ENCODE measurements at places on chromosomes 6 and 20.
A peak's percentile ranks its signal among the peaks of the same experiment; 100 is the strongest.

- no peak for DNase-seq
Observed at GRCh38 chr6:166156942-166157341, 10.7 kb downstream of the TBXT start.

GRCh38 chr20:62828511-62829230 is 11.8 kb downstream of the COL9A3 start:
- no peak for DNase-seq

- DNase-seq = no peak
Observed at GRCh38 chr6:22145376-22145775, 151.5 kb downstream of the PRL start.

GRCh38 chr20:15789079-15789478 is 784.2 kb downstream of the KIF16B start:
- no peak for DNase-seq

- DNase-seq = no peak
Observed at GRCh38 chr6:117818449-117818848, 88.6 kb upstream of the SLC35F1 start.

GRCh38 chr6:170187669-170188566 is 103.0 kb downstream of the DLL1 start:
- no peak for DNase-seq

DNA sequence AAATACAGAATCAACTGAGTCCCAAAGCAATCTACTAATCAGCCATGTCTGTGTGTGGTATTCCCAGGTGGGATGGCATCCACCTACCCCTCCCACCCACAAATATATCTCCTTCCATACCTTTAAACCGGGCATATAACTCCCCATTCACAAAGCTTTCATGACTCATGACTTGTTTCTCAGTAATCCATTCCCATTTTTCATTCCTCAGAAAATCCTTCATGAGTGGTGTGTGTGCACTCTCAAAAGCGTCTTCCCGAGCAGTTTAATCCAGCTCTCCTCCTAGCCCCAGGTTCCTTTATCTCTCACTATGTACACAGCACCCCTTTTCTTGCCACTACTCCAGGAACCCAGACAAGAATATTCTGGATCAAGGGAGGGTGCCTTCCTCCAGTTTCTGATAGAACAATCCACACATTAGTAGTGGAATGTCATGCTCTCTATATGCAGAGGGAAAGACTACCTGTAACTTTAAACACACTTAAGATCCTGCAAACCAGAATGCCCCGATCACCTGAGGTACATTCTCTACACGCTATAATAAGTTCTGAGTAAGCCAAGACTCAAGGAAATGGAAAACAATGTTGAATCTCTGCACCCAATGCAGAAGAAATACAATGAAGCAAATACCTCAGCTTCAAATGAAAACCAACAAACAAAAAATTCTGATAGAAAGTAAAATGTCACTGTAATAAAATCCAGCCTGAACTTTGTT is 55.7 kb upstream of the IPCEF1 start:
- no peak for DNase-seq

GRCh38 chr6:26412228-26412627 is 10.2 kb downstream of the BTN3A1 start:
- DNase-seq = no peak

GRCh38 chr6:6703699-6704098 is 115.2 kb downstream of the LY86 start:
- no peak for DNase-seq

- DNase-seq = no peak
Observed at GRCh38 chr6:410555-411395, 19.2 kb downstream of the IRF4 start.

GRCh38 chr6:453152-453551 is 61.6 kb downstream of the IRF4 start:
- DNase-seq = no peak

GRCh38 chr6:46042355-46042999 is 26.8 kb upstream of the CLIC5 start:
- no peak for DNase-seq

GRCh38 chr6:114897536-114897935 is 554.7 kb upstream of the HS3ST5 start:
- no peak for DNase-seq

- DNase-seq = no peak
Observed at GRCh38 chr6:50658561-50658960, 54.8 kb upstream of the TFAP2D start.

- no peak for DNase-seq
Observed at GRCh38 chr20:7980332-7981046, 39.1 kb downstream of the TMX4 start.

DNA sequence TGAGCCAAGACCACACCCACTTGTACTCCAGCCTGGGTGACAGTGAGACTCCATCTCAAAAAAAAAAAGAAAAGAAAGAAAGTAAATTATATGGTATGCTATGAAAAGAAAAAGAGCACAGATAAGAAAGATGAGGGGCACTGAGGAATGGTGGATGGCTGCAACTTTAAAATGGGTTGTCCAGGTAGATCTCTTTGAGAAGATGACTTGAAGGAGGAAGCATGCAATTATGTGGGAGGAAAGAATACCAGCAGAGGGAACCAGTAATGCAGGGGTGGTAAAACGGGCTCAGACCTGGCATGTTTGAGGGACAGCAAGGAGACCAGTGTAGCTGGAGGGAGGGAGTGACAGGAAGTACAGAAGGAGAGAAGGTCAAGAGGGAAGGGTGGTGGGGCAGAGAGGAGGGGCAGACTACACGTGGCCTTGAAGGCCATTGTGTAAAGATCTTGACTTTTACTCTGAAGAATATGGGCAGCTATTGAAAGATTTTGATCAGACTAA is 22.3 kb downstream of the LINC00237 start:
- no peak for DNase-seq

DNA sequence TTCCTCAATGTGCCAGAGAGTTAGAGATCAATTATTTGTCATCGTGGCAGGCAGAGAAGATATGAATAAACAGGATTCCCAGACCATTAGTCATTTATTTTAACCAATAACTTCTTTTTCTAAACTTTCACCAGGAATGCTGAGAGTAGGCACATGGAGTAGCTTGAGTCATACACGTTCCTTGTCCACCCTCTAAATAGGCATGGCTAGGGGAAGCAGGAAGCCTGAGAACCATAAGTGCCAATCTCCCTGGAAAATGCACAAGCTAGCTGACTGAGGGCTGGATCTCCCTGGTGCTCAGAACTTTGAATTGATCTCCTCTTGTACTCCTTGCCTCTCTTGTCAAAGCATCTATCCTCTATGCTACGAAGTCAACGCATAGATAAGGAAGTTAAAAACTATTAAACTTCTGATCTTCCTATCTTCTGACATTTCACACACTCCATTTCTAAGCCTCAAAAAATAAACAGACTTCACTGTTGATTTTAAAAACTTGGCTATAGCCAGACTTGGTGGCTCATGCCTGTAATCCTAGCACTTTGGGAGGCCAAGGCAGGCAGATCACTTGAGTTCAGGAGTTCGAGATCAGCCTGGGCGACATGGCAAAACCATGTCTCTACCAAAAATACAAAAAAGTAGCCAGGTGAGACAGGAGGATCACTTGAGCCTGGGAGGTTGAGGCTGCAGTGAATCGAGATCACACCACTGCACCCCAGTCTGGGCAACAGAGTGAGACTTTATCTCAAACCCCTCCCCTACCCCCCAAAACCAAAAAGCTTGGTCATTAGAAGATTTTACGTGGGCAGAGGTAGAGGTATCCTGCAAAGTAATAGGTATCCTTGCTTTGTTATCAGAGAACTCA is 11.8 kb downstream of the ADTRP start:
- no peak for DNase-seq

DNA sequence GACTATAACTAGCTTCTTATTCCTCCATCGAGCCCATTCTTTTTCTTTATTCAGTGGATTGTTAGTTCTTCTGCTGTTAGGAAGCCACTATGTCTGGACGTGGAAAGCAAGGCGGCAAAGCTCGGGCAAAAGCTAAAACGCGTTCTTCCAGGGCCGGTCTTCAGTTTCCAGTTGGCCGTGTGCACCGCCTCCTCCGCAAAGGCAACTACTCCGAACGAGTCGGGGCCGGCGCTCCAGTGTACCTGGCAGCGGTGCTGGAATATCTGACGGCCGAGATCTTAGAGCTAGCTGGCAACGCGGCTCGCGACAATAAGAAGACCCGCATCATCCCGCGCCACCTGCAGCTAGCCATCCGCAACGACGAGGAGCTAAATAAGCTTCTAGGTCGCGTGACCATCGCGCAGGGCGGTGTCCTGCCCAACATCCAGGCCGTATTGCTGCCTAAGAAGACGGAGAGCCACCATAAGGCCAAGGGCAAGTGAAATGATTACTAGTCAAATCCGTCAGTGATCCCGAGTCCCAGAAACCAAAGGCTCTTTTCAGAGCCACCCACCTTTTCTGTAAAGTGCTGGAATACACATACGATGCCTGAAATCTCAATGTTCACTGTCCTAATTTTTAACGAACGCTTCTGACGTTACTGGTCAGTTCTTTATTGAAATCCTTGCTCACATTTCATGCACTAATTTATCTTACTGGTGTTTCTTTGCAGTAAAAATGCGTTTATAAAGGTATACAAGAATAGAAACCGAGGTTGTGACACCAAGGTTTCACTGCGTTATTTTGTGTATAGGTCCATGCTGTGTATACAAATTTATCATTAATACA is 129.9 kb downstream of the HFE start:
- DNase-seq = peak; percentile 51

- DNase-seq = no peak
Observed at GRCh38 chr6:6591778-6592465, 3.4 kb downstream of the LY86 start.

GRCh38 chr6:47335466-47335865 is 25.8 kb upstream of the TNFRSF21 start:
- no peak for DNase-seq

GRCh38 chr6:111957623-111958315 is 84.5 kb upstream of the FYN start:
- no peak for DNase-seq

GRCh38 chr20:18847226-18847755 is 33.7 kb downstream of the SCP2D1 start:
- DNase-seq = no peak

GRCh38 chr6:156598071-156598854 is 178.9 kb upstream of the ARID1B start:
- no peak for DNase-seq

DNA sequence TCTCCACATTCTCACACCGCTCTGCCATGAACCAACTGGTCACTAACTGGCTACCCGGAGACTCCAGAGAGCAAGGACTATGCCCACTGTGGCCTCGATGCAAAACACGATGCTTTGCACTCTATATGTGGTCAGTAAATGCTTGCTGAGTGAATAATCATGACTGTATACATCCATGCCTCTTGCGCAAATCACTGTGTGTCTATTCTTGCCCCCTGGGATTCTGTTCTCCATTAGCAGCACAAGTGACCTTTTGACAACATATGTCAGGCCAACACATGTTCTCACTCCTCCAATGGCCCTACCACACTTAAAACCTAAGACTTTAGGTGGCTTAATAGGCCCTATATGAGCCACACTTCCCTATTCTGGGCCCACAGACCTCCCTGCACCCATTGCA is 16.9 kb downstream of the KIF16B start:
- no peak for DNase-seq

DNA sequence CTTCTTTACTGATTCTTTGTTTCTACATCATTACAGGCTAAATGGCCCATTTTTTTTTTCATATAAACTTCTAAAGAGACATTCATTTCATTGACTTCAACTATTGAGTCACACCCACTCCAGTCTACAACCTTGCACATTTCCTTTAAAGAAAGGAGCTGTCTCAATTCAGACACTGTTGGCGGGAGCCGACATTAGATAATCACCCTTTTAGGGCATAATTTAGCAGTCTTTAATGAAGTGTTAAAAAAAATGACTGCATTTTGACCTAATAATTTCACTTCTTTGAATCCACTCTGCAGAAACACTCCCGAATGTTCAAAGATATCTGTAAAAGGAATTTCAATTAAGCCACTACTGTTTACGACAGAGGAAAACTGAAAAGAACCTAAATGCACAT is 1.5 kb downstream of the EPM2A start:
- no peak for DNase-seq

DNA sequence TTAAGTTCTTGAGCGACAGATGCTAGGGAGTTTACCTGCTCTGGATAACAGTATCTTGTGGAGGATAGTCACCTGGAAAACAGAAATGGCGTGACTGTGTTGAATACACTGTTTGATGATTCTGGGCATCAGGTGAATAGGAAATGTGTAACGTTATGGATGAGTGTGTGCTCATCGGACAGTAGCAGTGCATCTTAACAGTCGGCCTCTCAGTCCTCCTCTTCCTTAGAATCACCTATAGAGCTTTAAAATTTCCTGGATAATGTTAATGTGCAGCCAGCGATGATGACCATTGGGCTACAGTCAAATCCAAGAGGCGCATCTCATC is 217.7 kb downstream of the OR2B2 start:
- DNase-seq = no peak

DNA sequence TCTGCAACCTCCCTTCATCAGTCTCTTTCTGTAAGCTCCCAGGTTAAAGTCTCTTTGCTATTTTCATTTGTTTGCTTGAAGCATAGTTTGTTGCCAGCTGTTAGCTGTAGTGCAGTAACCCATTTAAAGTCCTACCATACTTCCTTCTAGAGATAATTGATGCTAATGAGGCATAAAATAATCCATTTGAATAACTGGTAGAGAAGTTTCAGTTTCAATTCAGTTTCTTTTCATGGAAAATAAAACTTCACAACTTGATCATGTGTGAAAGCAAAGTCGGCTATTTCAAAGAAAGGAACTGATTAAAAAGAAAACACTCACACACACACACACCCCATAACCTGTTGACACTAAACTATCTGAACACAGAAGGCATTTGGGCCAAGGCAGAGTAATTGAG is 68.5 kb upstream of the TENT5A start:
- no peak for DNase-seq

GRCh38 chr20:32764005-32764960 is 2.1 kb downstream of the DNMT3B start:
- DNase-seq = no peak

GRCh38 chr6:156599978-156600590 is 177.1 kb upstream of the ARID1B start:
- no peak for DNase-seq

All from stimulated activated CD8-positive, alpha-beta memory T cell treated with anti-CD3 and anti-CD28 coated beads, Interleukin-4, amount 100 ng/mL, for 4 hours (primary cell).